ENCODE measurements at places on chromosomes 3 and 15. TPM values are rescaled to one million over a fixed set of nuclear protein-coding genes. Genes with fewer than 3 reads are reported as not detected.

- DNase-seq, result no peak
Observed at GRCh38 chr3:156332304-156332703, 211.9 kb downstream of the KCNAB1 start.

- DNase-seq, result no peak
Observed at GRCh38 chr3:179190581-179190980, 42.4 kb downstream of the PIK3CA start.

GRCh38 chr3:179473565-179473964, 22.3 kb upstream of the GNB4 start:
- no peak for DNase-seq

- DNase-seq, result no peak
Observed at GRCh38 chr15:69648212-69648611, 195.6 kb downstream of the RPLP1 start.

DNA sequence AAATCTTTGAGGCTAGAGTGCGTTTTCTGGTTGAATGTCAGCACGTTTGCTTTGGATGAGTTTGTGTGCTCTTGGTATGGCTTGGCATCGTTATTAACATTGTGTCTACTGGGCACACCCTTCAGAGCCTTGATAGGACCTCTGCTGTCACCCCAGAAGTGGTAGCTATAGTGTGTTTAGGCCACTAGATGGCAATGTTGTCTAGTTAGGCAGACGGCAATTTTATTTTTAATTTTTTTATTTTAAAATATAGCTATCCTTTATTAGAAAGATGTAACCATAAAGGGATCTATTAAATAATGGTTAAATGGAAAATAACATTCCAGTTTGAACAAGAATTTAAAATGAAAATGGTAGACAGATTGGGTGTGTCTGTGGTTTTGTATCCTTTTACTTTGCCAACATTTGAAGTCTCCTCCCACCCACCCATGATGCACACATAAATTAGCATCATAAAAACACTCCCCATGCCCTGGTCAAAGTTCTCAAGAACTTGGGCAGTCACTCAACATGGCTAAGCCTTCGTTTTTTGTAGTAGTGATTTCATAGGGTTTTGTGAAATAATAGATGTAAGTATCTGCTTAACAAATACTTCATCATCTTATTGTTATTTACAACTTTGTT, 200.7 kb downstream of the KCNH8 start:
- no peak for DNase-seq

GRCh38 chr3:141368062-141368924, at the start of gene ZBTB38:
Gene ZBTB38 (plus strand): TSS chr3:141368504. CDS start chr3:141442389, 73,885 bp downstream.
- peak; percentile 97 for DNase-seq

DNA sequence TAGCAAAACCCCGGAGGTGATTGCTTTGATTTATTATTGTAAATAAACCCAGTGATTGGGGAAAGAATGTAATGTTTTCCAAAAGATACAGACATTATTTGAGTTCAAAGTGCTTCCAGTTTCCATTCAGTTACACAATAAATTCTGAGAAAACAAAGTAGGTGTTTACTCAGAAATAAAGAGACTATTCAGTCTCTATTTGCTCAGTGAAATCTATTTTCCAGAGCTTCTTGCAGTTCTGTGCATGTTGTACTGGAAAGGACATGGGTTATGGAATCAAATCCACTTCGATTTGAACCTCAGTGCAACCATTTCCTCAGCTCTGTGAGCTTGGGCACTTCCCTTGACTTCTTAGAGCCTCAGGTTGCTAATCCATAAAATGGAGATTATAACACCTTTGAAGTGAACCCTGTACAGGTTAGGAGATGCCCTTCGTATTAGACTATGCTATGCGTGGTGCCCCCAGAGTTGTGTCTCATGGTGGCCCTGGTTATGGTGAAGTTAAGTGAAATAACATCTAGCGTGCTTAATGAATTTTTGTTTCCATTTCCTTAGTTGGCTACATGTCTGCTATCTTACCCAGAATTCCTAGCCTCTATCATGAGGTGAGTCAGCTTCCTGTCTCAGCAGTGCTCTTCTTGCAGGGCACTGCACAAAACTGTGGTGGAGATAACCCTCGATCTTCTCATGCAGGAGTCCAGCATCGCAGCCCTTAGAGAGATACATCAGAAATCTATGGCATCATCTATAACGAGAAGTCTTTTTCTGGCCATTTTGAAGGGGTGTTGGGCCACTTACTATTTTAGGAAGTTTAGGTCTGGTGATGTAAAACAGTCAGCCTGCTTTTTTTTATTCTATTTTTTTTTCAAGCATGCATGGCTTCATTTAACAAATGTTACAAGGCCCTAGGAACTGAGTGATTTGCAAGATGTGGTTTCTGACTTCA, 97.7 kb downstream of the RPL39L start:
- DNase-seq, result no peak

DNA sequence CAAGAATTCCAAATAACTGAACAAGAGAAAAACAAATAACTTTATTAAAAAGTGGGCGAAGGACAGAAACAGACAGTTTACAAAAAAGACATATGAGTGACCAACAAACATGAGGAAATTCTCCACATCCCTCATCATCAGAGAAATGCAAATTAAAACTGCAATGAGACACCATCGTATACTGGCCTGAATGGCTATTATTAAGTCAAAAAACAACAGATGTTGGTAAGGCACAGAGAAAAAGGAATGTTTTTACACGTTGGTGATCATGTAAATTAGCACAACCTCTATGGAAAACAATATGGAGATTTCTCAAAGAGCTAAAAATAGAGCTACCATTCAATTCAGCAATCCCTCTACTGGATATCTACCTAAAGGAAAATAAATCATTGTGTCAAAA, 1260.4 kb upstream of the ALCAM start:
- no peak for DNase-seq

GRCh38 chr3:172918568-172919296, 168.2 kb downstream of the ECT2 start:
- DNase-seq, result no peak

- no peak for DNase-seq
Observed at GRCh38 chr3:158506456-158506855, 64.5 kb upstream of the MLF1 start.

- no peak for DNase-seq
Observed at GRCh38 chr3:152196782-152197181, 71.9 kb upstream of the MBNL1 start.

DNA sequence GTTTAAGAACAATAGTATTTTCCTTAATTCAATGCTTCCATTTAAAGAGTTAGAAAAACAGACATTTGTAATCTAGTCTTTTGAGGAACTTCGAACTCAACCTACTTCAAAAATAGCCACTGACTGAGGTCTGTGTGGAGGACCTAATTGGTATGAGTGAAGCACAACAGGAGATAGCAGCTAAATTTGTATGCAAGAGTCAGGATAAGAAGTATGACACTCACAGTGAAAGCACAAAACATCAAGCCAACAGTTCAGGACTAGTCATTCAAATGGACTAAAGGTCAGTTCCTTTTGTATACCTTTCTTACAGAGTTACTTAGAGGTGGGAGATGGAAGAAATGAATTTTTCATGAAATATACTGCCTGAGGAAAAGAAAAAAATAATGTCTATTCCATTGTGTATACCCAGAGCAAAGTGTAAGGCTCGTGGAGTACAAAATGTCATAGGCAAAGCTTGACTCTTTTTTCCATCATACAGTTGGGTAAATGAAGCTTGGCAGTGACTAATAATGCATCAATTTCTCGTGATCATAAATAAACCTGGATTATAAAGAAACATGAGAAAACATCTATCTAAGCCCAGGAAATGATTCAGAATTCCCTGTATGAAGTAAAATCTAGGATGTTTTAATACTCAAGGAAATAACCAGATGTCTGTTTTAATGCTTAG, 1005.2 kb upstream of the CADM2 start:
- DNase-seq, result no peak

DNA sequence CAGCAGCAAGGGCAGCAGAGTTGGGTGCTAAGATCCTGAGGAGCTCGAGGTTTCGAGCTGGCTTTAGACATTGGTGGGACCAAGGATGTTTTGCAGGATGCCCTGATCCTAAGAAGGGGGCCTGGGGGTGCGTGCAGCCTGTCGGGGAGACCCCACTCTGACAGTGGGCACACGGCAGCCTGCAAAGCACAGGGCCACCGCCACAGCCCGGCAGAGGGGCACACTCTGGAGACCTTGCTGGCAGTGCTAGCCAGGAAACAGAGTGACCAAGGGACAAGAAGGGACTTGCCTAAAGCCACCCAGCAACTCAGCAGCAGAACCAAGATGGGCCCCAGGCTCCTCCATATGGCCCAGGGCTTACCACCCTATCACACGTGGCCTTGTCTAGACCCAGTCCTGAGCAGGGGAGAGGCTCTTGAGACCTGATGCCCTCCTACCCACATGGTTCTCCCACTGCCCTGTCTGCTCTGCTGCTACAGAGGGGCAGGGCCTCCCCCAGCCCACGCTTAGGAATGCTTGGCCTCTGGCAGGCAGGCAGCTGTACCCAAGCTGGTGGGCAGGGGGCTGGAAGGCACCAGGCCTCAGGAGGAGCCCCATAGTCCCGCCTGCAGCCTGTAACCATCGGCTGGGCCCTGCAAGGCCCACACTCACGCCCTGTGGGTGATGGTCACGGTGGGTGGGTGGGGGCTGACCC, 18.8 kb downstream of the SEC61A1 start:
- DNase-seq, result no peak

DNA sequence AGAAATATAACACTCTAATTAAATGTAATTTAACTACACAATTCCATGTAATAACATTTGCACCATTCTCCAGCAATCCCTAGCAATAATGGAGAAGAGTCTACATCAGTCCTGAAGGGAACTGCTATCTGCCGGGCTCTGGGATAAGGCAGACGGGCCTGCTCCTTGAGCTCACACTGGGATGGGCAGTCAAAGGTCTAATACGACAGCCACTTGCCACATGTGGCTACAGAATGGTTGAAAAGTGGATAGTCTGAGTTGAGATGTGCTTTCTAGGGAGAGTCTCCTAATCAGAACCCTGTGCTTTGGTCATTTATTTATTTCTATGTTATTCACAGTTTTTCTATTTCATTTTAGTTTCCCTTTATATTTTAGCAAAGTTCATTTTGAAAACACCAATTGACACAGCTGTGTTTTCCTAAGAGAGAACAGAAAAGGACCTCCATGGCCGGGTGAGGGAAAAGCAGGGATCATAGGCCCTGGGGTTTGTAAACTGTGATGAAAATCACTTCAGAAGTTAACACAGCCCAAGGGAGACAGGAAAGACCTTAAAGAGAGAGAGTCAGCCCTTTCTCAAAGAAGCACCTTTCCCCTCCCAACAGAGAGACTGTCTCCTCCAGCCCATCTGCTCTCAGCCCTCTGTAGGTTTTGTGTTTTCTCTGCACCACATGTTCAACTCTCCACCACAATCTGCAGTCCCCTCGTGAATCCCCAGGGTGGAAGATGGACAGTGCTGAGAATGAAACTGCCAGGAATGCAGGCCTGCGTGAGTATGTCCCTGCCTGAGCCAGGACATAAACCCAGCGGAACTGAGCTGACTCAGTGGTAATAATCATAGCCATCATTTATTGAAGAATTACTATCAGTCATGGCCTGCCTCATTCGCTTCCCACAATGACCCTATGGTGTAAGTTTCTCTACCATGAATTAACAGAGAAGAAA, 11.6 kb downstream of the FSIP1 start:
- DNase-seq, result no peak

The GOLGA8T gene
- total RNA-seq, result not detected

The CYP1A2 gene
- not detected for total RNA-seq

The EOMES gene
- not detected for total RNA-seq

The NR1I2 gene
- total RNA-seq, result not detected

The SLC38A3 gene
- not detected for total RNA-seq

The LINGO1 gene
- total RNA-seq, result not detected

The MCCC1 gene
- total RNA-seq, result 24.9 TPM

The ACY1 gene
- 41.7 TPM for total RNA-seq

The CXCR6 gene
- total RNA-seq, result not detected

The FSIP1 gene
- 1.3 TPM for total RNA-seq
